ENCODE measurements at places on chromosomes 5 and 9. TPM values are rescaled to one million over a fixed set of nuclear protein-coding genes. Genes with fewer than 3 reads are reported as not detected.

SPATA24 gene
- total RNA-seq = 4.1 TPM

TEX53 gene
- total RNA-seq = not detected

SPINK7 gene
- total RNA-seq = not detected

CLTB gene
- 88.3 TPM for total RNA-seq

IFNE gene
- 6.8 TPM for total RNA-seq

MYMK gene
- total RNA-seq = not detected

TCF7 gene
- 1.8 TPM for total RNA-seq

NKD2 gene
- not detected for total RNA-seq

SAPCD2 gene
- 2.9 TPM for total RNA-seq

CDC42SE2 gene
- 27.3 TPM for total RNA-seq

HRH2 gene
- not detected for total RNA-seq

CDH10 gene
- total RNA-seq = not detected

PCDHA11 gene
- total RNA-seq = 0.11 TPM

EGFLAM gene
- 24.9 TPM for total RNA-seq

DMGDH gene
- total RNA-seq = 7.2 TPM

IFNB1 gene
- not detected for total RNA-seq

FTMT gene
- not detected for total RNA-seq

NOXA1 gene
- total RNA-seq = 0.39 TPM

MGAT4B gene
- 81.9 TPM for total RNA-seq

ADAMTSL2 gene
- total RNA-seq = 0.11 TPM

TMEM215 gene
- total RNA-seq = not detected

WDR38 gene
- not detected for total RNA-seq

SV2C gene
- total RNA-seq = not detected

DND1 gene
- 0.13 TPM for total RNA-seq

ANKRD18A gene
- not detected for total RNA-seq

MED22 gene
- total RNA-seq = 14.3 TPM

RNF208 gene
- 0.39 TPM for total RNA-seq

ROPN1L gene
- total RNA-seq = 0.26 TPM

PAEP gene
- not detected for total RNA-seq

EIF4EBP3 gene
- 4.2 TPM for total RNA-seq

DAB2IP gene
- total RNA-seq = 18.7 TPM

IFNA2 gene
- not detected for total RNA-seq

ZNF474 gene
- total RNA-seq = 0.26 TPM

KIAA0825 gene
- 13.9 TPM for total RNA-seq

IL3 gene
- not detected for total RNA-seq

CER1 gene
- not detected for total RNA-seq

FAM169A gene
- 0.76 TPM for total RNA-seq

NEURL1B gene
- 6.1 TPM for total RNA-seq

TSSK1B gene
- total RNA-seq = 0.52 TPM

CREB3 gene
- total RNA-seq = 68.7 TPM

PCDHA3 gene
- 0.11 TPM for total RNA-seq

Data from articular chondrocyte of knee joint (primary cell).